ENCODE measurements at places on chromosomes 1 and 21.
A peak's percentile ranks its signal among the peaks of the same experiment; 100 is the strongest.

DNA sequence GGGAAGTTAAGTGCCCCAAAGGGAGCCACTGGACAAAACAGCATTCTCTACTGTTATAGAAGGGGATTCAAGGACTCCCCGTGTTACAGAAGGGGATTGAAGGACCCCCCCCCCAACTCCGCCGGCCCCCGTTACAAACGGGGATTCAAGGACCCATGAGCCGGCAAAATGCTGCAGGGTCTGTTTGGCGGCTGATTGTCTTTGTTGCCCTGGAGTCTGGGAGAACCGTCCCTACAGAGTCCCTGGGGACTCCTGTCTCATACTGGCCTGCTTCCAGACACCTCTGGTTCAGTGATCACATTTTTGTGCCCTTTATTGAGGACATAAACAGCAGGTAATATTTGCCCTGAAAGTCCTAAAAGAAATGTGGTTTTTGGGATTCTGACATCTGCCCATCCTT is 96.4 kb downstream of the SYF2 start:
- DNase-seq = no peak

DNA sequence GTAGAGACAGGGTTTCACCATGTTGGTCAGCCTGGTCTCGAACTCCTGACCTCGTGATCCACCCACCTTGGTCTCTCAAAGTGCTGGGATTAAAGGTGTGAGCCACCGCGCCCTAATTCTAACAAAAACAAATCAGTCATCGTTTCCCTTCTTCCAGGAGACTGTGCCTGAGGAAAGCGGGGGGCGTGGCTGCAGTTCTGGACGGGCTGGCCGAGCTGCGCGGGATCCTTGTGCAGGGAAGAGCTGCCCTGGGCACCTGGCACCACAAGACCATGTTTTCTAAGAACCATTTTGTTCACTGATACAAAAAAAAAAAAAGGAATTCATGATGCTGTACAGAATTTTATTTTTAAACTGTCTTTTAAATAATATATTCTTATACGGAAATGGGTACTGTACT is 104.2 kb downstream of the WDR4 start:
- DNase-seq = no peak

GRCh38 chr1:178232949-178233348 is 139.0 kb downstream of the RASAL2 start:
- DNase-seq = peak; percentile 70

GRCh38 chr1:196393742-196394141 is 214.5 kb downstream of the KCNT2 start:
- no peak for DNase-seq

- no peak for DNase-seq
Observed at GRCh38 chr1:198841477-198841876, 202.6 kb downstream of the PTPRC start.

- no peak for DNase-seq
Observed at GRCh38 chr1:212762234-212762633, 29.3 kb downstream of the NSL1 start.
